ENCODE measurements at places on chromosomes 6 and 20.

GRCh38 chr20:57509665-57510237, 15.2 kb downstream of the CTCFL start:
- DNase-seq, result no peak

- no peak for DNase-seq
Measured at GRCh38 chr6:114897536-114897935, 554.7 kb upstream of the HS3ST5 start.

- no peak for DNase-seq
Measured at GRCh38 chr6:7692453-7692784, 33.5 kb upstream of the BMP6 start.

GRCh38 chr6:53894091-53894490, 99.3 kb downstream of the LRRC1 start:
- peak; percentile 28 for DNase-seq

GRCh38 chr20:34055290-34055689, 56.8 kb downstream of the EIF2S2 start:
- DNase-seq, result no peak

DNA sequence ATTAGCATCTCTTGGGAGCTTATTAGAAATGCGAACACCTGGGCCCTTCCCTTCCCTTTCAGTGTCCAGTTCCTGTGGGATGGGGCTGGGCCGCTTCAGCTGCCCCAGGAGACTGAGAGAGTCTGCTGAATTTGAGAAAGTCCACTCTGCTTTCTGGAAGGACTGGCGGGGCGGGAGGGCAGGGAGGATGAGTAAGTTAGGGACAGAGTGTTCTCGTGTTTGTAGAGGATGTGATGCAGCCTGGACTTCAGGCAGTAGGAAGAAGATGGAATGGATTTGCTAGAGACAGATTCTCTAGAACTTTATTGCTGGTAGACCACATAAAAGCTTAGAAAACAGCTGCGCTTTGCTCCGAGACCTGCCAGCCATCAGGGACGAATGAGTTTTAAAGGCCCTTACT, 1.1 kb upstream of the TULP4 start:
- no peak for DNase-seq

GRCh38 chr6:35723587-35723986, 13.2 kb upstream of the ARMC12 start:
- DNase-seq, result no peak

Data from stimulated activated CD4-positive, alpha-beta T cell treated with anti-CD3 and anti-CD28 coated beads, Interleukin-4, amount 100 ng/mL, for 48 hours (primary cell).